Anterior cingulate cortex (tissue), 58 donors: ENCODE measurements at places on chromosomes 2 and 18.

- no peak for DNase-seq
Measured at GRCh38 chr2:183614799-183615435, 490.7 kb downstream of the NUP35 start.

- no peak for DNase-seq
Measured at GRCh38 chr2:39470580-39470979, 33.5 kb upstream of the MAP4K3 start.

DNA sequence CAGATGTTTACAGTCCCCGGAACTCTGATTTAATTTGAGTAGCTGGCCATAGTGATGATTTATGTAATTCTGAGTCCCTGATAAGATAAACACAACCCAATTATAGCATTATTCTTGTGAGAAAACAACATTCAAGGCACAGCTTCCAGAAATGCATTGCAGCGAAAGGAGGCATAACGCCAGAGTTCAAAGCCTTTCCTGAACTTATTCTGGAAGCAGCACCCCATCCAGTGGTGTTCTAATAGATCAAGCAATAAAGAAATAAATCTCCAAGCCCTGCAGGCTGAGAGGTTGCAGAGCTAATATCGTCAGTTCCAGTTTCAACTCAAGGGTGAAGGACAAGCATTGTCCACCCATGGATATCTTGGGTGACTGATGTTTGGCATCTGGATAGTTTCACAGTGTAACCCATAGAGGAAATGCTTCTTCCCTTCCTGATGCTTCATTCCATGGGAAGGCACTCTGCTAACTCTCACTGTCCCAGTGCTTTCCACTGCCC lies 18.8 kb downstream of the CDH2 start:
- no peak for DNase-seq

DNA sequence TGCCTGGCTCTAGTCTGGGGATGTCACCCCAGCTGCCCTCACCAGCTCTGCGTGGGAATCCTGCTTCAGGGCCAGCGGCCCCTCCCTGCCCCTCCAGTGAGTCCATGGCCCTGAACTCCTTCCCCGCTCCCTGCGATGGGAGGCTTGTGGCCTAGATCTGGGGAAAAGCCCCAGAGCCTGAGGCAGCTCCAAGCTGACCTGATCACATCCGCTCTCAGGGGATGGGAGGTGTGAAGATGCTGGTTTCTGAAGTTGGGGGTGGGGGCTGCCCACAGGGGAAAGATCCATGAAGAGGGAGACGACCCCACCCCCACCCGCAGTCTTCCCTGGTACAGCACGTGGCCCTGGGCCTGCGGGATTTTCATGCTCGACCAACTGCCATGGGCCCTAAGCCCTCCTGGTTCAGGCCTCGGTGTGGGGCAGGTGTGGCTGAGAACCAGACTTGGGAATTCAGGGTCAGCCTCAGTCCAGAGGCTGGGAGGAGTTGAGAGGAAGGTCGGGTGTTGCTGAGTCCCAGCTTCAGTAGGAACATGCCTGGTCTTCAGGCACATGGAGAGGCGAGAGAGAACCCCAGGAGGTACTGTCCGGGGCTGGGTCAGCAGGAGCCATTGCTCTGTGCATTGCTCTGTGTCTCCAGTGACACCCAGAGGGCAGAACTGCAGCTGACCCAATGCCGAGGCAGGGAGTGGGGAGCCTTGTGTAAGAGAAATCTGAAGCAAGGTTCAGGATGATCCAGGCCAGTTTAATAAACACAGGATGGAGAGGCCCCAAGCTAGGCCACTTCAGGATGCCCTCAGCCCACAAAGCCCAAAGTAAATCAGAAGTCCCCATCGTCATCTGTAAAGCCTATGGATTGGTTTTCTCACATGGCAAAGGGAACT lies 115.1 kb downstream of the CAPN13 start:
- DNase-seq: no peak

- no peak for DNase-seq
Measured at GRCh38 chr2:114160263-114160981, 270.5 kb downstream of the ACTR3 start.

DNA sequence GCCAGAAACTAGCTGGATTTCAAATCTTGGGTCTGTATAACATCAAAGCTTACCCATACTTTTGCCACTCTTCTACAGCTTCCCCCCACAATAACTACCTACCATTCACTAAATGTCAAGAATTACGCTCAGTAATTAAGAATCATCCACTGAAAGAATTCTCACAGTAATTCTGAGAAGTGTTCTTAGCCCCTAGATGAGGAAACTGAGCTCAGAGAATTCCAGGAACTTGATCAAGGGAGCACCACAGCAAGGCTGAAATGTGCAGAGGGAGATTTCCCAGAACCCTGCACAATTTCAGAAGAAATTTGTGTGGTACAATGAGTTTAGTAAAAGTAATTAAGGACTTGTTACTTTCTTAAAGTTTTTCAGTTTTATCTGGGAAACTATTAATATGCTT lies 194.5 kb upstream of the STK17B start:
- no peak for DNase-seq

DNA sequence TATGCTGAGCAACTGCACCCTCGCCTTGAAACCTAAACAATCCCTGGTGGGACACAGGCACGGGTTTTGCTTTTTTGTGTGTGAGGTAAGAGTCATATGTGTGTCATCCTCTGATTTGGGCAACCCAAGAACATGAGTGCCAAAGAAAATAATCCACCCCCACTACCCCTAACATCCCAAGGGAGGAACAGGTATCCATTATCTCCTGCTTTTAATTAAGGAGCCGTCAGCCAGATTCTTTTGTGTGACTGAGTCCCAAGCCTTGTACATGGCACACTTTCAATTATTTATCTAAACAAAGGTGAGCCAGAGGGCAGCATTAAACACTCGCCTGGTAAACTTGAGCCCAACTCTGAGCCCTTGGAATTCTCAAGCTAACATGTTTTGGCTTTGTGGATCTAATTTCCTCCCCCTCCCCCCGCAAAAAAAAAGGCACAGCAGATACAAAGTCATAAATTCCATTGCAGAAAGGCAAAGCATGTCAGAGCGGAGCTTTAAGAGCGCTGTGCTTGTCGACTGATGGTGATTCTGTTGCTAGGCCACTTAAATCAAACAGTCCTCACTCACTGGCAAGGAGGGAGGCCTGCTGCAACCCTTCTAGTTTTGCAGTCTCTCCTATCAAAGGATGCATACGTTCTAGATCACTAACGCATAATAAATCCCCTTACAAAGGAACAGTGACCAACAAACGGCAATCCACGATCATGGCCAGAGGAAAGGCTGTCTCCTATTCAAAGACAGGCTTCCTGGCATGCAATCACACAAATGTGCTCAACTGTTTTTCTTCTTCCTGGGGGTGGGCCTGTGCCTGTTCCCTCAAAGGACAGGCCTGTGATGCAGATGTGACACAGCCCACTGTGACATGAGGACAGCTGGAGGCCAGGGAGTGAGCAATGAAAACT lies 143.5 kb upstream of the LMAN1 start:
- DNase-seq: no peak

GRCh38 chr2:187541086-187542085 lies 12.8 kb downstream of the TFPI start:
- DNase-seq: no peak

DNA sequence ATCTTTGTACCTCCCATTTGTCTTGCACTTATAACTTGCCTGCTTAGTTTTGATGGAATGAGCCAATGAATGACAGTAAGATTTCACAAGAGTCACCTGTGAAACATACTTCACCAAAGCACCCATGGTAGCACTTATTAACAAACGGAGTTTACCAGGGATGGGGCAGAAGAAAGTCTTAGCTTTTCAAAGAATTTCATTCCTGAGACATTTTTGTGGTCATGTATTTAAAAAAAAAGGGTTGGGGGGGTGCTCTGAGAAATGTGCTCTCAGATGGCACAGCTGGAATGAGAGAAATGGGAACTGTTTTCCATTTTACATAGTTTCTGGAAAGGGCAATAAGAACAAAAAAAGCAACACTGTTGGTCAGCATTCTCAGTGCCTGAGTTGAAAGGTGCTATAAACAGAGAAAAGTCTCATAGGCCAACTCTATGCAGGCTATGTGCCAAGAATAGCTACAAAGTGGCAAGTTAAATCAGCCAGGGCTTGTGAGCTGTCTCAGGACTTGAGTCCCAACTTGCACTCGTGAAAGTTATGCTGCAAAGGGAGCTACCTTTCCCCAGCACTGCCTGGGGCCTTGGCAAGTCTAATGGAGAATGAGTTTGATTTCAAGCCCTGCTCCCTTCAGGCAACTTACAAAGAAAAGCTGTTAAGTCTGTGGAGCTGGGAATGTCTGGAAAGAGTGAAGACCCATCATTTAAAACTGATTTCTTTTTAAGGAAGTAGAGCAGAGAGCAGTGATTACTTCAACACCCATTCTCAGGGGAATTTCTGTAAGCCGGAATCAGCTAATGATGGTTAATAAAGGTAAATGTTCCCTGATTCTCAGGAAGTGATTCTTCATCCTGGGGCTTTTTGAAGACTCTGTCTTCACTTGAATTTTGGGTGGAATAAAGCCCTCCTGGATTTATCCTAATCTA lies 170.6 kb downstream of the SLC8A1 start:
- DNase-seq: no peak

GRCh38 chr2:39139511-39140237 lies 18.8 kb upstream of the SOS1 start:
- no peak for DNase-seq
